ENCODE measurements at places on chromosomes 7 and 10.

- DNase-seq = no peak
These were observed 180.2 kb downstream of the PTPN20 start for GRCh38 chr10:47091421-47091820.

GRCh38 chr10:76192694-76193320, 761.4 kb downstream of the LRMDA start:
- DNase-seq = no peak

DNA sequence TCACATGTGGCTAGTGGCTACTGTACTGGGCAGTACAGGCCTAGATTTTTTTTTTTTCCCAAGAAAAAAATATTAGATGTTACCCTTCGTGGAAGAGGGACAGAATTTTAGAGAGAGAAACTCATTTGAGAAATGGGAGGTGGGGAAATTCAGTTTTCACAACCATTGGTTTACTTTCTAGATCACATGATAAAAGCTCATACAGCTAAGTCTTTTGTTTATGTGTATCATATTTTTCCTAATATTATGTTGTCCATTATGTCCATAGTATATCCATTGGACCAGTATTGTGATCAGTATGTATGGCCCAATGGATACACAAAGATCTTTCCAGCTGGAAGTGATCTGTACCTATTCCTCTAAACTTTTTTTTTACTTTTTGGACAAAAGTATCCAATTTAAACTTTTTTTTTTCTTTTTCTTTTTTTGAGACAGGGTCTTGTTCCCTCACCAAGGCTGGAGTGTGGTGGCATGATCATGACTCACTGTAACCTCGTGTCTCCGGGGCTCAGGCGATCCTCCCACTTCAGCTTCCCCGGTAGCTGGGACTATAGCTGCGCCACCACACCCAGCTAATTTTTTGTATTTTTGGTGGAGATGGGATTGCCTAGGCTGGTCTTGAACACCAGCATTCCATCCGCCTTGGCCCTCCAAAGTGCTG, 4.1 kb downstream of the CALU start:
- DNase-seq = no peak

DNA sequence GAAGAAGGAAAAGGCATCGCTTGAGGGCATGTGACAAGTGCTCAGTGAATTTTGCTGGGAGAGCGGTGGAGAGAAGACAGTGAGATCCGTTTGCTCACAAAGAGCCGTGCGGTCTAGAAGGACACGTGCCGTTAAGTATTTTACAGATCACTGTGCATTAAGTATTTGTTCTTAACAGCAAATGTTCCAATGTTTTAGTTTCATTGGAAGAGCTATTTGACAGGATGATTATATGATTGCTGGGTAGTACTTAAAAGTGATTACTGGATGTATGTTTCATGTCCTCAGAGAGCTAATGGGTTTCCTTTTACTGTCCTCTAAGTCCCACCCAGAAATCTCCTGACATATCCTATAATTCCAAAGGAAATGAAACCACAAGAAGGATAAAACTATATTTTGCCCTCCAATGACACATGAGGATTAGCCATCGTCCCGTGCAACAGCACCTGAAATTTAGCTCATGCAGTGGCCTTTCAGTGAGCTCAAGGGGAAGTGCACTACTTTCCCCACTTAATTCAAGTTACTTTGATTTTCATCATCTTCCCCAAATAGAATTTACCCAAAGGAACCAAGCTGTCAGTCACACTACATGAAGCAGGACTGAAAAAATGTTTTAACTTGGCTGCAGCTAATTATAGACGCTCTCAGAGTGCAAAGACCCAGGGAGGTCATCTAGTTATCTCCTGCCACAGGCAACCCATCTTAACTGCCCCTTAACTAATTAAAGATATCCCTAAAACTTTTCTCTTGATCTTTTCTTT, 80.3 kb downstream of the KLF6 start:
- no peak for DNase-seq

DNA sequence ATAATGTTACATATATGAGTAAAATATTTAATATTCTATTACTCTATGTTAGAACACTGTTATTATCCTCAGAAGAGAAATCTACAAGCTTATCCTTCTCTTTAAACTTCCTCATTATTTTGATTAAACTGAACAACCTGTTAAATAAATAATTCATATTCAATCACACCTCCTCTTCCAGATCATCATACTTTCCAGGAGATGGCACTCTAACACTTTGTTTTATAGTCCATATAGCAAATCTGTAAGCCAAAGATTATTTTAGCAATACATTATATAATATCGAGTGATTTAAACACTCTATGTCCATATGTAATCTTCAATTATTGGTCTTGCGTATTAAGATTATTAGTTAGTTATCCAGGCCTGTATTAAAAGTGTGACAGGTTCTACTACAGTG, 694.1 kb downstream of the ANKRD7 start:
- DNase-seq = peak; percentile 3
